ENCODE measurements at places on chromosomes 6 and 20. TPM values are rescaled to one million over a fixed set of nuclear protein-coding genes. Genes with fewer than 3 reads are reported as not detected.

Gene ARHGAP18
- 64.8 TPM for total RNA-seq

Gene GNAS-AS1
- total RNA-seq, result 0.58 TPM

Gene PMEPA1
- 1.5 TPM for total RNA-seq

Gene MROH8
- 0.38 TPM for total RNA-seq

Gene PAK5
- total RNA-seq, result not detected

Gene POM121L2
- not detected for total RNA-seq

Gene SEMG1
- total RNA-seq, result not detected

Gene RTF2
- 85.7 TPM for total RNA-seq

Gene TNF
- total RNA-seq, result not detected

Gene GMNN
- total RNA-seq, result 46.0 TPM

Gene GLP1R
- under 0.01 TPM for total RNA-seq

Gene HIVEP2
- 20.3 TPM for total RNA-seq

Gene RSPO3
- total RNA-seq, result 2.0 TPM

Gene PAK1IP1
- total RNA-seq, result 17.5 TPM

Gene CAP2
- 17.8 TPM for total RNA-seq

Gene DLK2
- 0.28 TPM for total RNA-seq

Gene NKX2-4
- not detected for total RNA-seq

Gene TMEM217
- total RNA-seq, result 2.5 TPM

Gene HACE1
- total RNA-seq, result 14.4 TPM

Gene CCN5
- under 0.01 TPM for total RNA-seq

Gene GABRR2
- total RNA-seq, result 0.56 TPM

Gene METTL24
- total RNA-seq, result 0.85 TPM

Gene HTR1B
- under 0.01 TPM for total RNA-seq

Gene TPD52L1
- total RNA-seq, result 7.5 TPM

Gene BHLHE23
- total RNA-seq, result not detected

Gene RUNX2
- 1.7 TPM for total RNA-seq

Gene GJA1
- 574 TPM for total RNA-seq

Gene DEFB121
- not detected for total RNA-seq

Gene SRMS
- not detected for total RNA-seq

Gene BMP7
- total RNA-seq, result not detected

Gene TNFRSF21
- 9.4 TPM for total RNA-seq

Gene CFAP206
- 1.4 TPM for total RNA-seq

Gene TP53TG5
- not detected for total RNA-seq

Gene LZTS3
- total RNA-seq, result 8.2 TPM

Gene SYCP2L
- total RNA-seq, result not detected

Gene STX11
- 3.1 TPM for total RNA-seq

Gene SLC22A2
- total RNA-seq, result under 0.01 TPM

Gene CDC5L
- total RNA-seq, result 28.6 TPM

Gene CNBD2
- total RNA-seq, result 2.7 TPM

Gene ATP6V1G2
- total RNA-seq, result 5.1 TPM

Gene FGD2
- total RNA-seq, result not detected

Gene PPP1R14C
- total RNA-seq, result 0.38 TPM

Gene DEFB116
- not detected for total RNA-seq

Gene ANGPT4
- under 0.01 TPM for total RNA-seq

Gene GINM1
- 111 TPM for total RNA-seq

Gene DPPA5
- not detected for total RNA-seq

Gene GMPR
- 8.1 TPM for total RNA-seq

Gene HLA-DRB5
- total RNA-seq, result not detected

Gene TTLL9
- total RNA-seq, result not detected

Gene CCN6
- not detected for total RNA-seq

Gene GTSF1L
- not detected for total RNA-seq

Gene TAAR6
- total RNA-seq, result not detected

Gene PNLDC1
- total RNA-seq, result 0.19 TPM

Gene OOEP
- total RNA-seq, result not detected

Gene BPIFB2
- total RNA-seq, result not detected

Gene EPPIN
- not detected for total RNA-seq

Gene SLC17A2
- total RNA-seq, result not detected

Gene SLC17A1
- total RNA-seq, result not detected

Measured in regular cardiac myocyte (primary cell).